ENCODE measurements at places on chromosomes 11 and 22.
A peak's percentile ranks its signal among the peaks of the same experiment; 100 is the strongest.

DNA sequence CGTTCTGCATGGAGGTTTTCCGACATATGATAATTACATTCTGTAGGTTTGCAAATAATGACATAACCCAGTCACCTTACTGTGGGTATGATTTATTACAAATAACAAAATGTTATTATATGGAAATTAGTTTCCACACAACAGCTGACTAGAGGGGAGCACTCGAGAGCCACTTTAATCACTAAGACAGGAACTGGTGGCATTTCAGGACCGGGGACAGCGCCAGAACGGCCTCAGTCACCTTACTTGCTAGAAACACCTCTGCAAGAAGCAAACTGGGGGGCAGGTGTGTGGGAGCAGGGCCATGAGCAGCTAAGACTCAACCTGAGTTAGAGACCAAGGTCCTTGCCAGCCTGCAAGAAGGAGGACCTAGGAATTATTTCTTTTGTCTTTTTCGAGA, 199.9 kb downstream of the DSCAML1 start:
- DNase-seq: peak; percentile 38

DNA sequence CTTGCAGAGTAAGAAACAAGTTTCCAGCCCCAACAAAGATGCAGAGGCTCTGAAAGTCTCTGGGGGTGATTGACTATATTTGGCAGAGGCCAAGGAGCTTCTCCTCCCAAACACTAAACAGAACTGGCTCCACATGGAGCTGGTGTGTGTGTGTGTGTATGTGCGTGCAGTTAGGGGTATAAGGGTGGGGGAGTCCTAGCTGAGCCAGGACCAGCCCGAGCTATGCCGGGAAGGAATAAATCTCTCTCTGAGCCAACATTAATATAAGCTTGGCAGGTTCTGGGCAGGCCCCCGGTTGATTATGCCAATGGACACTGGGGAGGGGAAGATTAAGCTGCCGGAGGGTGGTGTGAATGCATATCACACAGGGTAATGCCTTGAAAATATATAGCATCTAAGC, 324.2 kb downstream of the MIAT start:
- DNase-seq: no peak

GRCh38 chr11:14347991-14348390, 11.0 kb downstream of the RRAS2 start:
- DNase-seq: no peak

- DNase-seq: no peak
Observed at GRCh38 chr22:24434471-24435322, 7.3 kb downstream of the ADORA2A start.

GRCh38 chr22:39174498-39175352, 22.2 kb upstream of the CBX7 start:
- peak; percentile 62 for DNase-seq

DNA sequence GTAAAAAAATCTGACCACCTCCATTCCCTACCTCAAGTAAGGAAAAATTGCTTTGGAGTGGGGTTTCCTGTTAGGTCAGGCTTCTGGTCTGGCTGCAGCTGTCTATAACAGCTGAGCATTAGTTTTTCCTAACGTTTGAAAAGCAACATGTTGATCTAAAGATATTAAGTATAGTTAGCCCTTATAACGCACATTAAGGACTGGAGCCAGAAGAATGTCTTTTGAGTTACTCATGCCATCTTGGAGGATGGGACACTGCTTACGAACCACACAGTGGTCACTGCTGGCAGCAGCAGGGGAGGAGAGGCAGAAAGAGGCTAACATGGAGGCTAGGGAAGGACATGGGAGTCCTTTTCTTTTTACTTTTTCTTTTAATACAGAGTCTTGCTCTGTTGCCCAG, 44.1 kb upstream of the GDPD4 start:
- DNase-seq: no peak

GRCh38 chr11:16603245-16603644, 135.2 kb upstream of the C11orf58 start:
- DNase-seq: no peak

GRCh38 chr22:36055376-36056295, 27.0 kb upstream of the RBFOX2 start:
- no peak for DNase-seq

DNA sequence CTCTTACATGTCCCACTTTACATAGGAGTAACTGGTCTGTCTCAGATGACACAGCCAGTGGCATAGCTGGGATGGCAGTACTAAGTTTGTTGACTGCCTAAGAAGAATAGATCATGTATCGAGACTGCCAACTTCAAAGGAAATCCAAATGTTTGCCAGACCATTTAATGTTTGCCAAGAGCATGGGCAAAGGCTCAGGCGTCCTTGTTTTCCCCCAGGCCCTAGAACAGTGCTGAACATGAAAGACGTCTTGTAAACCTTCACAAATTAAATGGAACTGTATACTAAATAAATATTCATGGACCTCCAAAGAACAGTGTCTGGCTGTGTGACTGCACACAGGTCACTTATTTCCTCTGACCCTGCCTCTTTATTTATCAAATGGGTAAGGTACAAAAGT, 234.7 kb upstream of the CCDC90B start:
- DNase-seq: no peak

- DNase-seq: no peak
Observed at GRCh38 chr11:115409691-115410220, 94.5 kb downstream of the CADM1 start.

- DNase-seq: no peak
Observed at GRCh38 chr11:117449111-117449693, 121.5 kb downstream of the CEP164 start.

- no peak for DNase-seq
Observed at GRCh38 chr11:115981104-115981481, 476.9 kb upstream of the CADM1 start.

DNA sequence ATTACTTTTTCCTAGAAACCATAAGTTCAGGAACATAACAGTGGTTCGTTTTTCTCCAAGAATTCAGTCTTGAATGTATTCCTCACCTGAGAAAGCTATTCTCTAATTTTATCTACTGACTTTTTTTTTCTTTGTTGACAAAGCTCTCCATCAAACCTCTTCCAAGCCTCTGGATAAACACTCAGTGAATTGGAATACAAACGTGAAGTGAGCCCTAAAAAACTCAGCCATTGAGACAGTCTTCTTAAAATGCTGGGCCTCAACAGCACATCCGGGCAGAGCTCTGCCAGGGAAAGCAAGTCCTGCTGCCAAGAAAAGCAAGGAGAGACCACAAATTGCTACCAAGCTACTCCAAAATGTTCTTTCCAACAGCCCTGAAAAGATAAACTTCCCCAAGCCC, 7.7 kb upstream of the SLC1A2 start:
- DNase-seq: no peak

DNA sequence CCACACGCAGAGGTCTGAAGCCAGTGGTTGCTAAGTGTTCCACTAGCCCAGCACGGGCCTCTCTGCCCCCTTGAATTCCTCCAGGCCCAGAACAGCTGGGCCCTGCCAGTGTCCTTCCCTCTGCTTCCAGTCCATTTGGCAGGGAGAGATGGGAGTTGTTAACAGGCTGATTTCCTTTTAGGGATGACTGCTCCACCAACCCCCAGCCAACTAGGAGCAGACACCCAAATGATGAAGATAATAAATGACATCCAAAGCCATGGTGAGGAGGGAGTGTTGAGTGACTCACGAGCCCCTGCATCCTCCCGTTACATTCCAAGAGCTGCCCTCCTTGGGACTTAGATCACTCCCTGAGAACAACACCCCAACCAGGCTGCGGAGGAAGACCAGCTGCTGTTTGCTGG, 20.6 kb downstream of the PARVA start:
- DNase-seq: no peak

DNA sequence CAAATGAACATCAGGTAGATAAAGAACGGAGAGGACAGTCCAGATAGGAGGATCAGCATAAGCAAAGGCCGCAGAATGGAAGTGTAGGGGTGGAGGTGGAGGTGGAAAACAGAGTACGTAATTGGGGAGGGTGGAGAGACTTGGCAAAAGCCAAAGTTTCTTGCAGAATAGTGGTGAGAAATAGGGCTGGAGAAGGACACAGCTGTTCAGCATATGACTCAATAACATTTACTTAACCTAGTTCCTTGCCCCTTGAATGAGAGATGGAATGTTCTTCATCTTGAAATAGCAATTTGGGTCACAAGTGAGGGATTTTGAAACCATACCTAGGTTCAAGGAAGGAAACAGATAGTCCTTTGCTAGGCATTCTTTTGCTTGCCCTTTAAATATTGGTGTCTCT, 235.9 kb upstream of the ARHGAP20 start:
- DNase-seq: no peak

- DNase-seq: no peak
Observed at GRCh38 chr11:35343033-35343598, 76.2 kb downstream of the SLC1A2 start.

GRCh38 chr11:83612891-83613766, 327.0 kb upstream of the CCDC90B start:
- no peak for DNase-seq

DNA sequence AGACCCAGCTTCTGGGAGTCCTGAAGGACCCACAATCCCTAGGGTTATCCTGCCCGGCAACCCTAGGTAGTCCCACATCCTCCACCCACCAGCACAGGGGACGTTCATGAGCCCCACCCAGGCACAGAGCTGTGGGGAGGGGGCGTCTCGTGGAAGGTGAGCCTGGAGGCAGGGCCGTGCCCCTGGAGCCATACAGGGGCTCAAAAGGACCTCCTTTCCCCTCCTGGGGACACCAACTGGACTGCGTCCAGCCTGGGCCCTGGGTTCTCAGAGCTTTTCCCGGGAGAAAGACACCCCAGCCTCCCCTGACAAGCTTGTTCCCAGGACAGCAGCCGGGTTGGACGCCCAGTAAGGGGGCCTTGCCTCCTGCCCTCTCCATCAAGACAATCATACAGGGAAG, 78.4 kb downstream of the BRD1 start:
- DNase-seq: no peak

GRCh38 chr11:30811226-30811755, 225.1 kb upstream of the MPPED2 start:
- DNase-seq: no peak

- DNase-seq: peak; percentile 58
Observed at GRCh38 chr11:3950996-3951660, 95.7 kb downstream of the STIM1 start.

Measured in CD4-positive, alpha-beta T cell (primary cell).